ENCODE measurements at places on chromosomes 1 and 21.

DNA sequence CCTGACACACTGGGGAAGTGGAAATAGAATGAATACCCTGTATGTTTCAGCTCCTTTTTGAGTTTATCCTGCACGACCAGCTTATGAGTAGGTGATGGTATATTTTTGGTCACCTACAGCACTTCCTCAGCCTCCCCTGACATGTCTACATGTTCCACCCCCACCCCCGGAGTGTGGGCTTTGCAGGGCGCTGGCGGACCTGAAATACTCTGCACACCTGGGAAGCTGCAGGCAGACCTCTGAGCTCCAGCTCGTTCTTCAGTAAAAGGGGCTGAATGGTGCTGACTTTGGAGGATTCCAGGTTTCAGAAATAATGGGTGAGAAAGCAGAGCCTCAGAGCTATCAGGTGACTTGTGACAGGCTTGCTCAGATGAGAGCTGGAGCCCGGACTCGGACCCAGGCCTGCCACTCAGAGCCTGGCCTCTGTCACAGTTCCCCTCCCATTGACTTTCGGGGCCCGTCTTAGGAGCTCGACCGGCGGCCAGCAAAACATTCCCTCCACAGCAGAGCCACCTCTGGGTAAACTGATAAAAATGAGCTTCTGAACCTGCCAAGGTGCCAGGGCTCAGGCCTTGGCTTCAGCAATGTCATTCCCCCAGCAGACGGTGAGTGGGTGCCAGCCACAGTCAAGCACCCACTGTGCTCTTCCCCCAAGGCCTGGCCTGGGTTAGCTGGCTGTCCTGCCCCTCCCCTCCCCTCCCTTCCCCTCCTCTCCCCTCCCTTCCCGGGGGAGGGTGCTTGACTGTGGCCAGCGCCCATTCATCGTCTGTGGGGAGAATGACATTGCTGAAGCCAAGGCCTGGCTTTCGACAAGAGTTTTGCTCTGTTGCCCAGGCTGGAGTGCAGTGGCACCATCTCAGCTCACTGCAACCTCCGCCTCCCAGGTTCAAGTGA lies 30.1 kb downstream of the DOP1B start:
- H3K27me3 ChIP-seq = no peaks in the 10 kb centered on the region
- peak overlapping the region; percentile 18 for H3K27ac ChIP-seq
- no peak for DNase-seq
- H3K4me1 ChIP-seq = peaks cover 32% of the 10 kb centered on the region
- H3K4me3 ChIP-seq = no peak overlapping the region

DNA sequence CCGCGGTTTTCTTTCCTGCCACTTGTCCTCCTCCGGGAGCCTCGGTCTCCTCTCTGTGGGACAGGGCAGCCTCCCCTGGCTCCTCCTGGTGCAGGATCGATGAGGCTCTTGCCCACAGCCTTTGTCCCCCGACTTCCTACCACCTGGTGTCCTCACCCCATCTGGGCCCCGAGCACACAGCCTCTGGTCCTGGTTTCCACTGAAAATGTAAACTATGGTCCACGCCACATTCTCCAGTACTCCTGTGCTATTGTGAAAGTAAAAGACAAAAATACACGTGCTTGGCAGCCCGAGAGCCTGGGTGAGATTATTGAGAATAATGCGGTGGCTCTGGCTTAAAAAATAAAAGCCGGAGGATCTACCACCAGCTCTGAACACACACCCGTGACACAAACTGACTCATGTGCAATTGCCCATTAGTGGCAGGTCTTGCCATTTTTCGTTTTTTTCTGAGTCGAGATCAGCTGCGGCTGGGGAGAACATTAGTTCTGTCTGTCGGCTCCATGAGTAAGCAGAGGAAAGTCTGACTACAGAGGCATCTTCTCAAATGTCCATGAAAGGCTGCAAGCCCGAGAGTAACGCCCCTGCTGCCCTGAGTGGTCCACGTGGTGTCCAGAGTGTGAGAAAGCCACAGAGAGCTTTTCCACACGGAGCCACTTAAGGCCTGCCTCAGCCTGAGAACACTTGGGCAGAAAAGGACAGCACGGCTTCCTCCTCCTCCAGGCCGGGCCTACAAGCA lies 5.7 kb upstream of the COL6A2 start:
- peak overlapping the region; percentile 93 for H3K27ac ChIP-seq
- H3K36me3 ChIP-seq = no peaks in the 10 kb centered on the region
- H3K4me1 ChIP-seq = peaks cover 22% of the 10 kb centered on the region
- H3K4me3 ChIP-seq = no peak overlapping the region

DNA sequence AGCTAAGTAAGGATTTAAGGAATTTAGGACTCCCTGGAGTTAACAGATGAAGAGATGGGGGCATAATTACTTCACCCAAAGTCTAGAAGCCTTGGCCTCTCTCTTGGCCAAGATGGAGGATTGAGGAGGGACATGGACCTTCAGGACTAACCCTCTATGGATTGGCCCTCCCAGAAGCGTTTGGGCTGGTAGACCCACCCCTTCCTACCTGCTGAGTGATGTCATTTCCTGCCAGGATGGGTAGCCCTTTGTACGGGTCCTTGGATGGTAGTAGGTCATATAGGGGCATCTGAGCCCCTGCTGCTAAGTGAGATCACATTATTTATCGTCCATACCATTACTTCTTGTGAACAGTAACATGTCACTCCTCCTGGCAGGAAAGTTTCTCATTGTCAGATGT lies 17.7 kb downstream of the LURAP1 start:
- H3K4me1 ChIP-seq = no peaks in the 10 kb centered on the region
- no peaks in the 10 kb centered on the region for H3K36me3 ChIP-seq
- H3K27me3 ChIP-seq = no peaks in the 10 kb centered on the region

GRCh38 chr1:58818976-58819375 lies 35.1 kb upstream of the JUN start:
- H3K4me3 ChIP-seq = no peak overlapping the region
- H3K27me3 ChIP-seq = no peaks in the 10 kb centered on the region
- H3K36me3 ChIP-seq = no peaks in the 10 kb centered on the region
- peaks cover 33% of the 10 kb centered on the region for H3K4me1 ChIP-seq

- no peak for DNase-seq
- H3K27ac ChIP-seq = no peak overlapping the region
Observed at GRCh38 chr1:21284206-21285054, 5.8 kb downstream of the ECE1 start.

- H3K4me3 ChIP-seq = no peak overlapping the region
- H3K27ac ChIP-seq = no peak overlapping the region
- H3K4me1 ChIP-seq = no peaks in the 10 kb centered on the region
- no peaks in the 10 kb centered on the region for H3K27me3 ChIP-seq
Observed at GRCh38 chr1:172781513-172782140, 122.7 kb downstream of the FASLG start.

DNA sequence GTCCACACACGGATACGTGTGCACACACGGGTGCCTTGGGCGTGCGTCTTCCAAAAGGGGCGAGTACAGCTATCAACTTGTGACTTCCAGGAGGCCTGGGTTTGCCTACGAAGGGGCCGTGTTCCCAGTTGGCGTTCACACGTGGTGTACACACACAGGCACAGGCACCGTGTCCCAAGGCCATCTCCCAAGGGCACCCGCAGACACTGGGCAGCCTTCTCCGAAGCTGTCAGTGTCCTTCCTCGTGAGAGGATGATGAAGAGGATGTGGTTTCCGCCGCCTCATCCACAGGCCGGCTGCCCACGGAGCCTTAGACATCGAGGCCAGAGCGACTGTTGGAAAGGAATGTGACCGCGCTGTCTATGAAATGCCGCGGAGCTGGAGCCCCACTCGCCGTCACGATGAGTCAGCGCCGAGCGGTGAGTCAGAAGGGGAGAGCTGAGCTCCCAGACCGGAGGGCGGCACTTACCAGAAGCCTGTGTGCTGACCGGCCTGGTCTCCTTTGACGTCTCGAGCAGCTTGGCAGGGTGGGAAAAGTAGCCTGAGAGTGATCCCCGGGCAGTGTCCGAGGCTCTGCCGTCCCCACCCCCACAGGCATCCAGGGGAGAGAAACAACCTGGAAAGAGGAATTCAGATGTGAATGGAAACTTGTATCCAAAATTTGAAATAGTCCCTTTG lies 141.4 kb upstream of the ARHGEF16 start:
- DNase-seq = peak; percentile 81
- no peaks in the 10 kb centered on the region for H3K36me3 ChIP-seq
- no peaks in the 10 kb centered on the region for H3K27me3 ChIP-seq
- H3K4me1 ChIP-seq = peaks cover 29% of the 10 kb centered on the region
- H3K27ac ChIP-seq = peak overlapping the region; percentile 88

- no peak overlapping the region for H3K27ac ChIP-seq
- H3K27me3 ChIP-seq = no peaks in the 10 kb centered on the region
- H3K4me3 ChIP-seq = no peak overlapping the region
- DNase-seq = no peak
- no peaks in the 10 kb centered on the region for H3K36me3 ChIP-seq
- H3K4me1 ChIP-seq = peaks cover 4% of the 10 kb centered on the region
Observed at GRCh38 chr1:110234691-110235090, 24.6 kb downstream of the KCNC4 start.

GRCh38 chr1:110258734-110259133 lies 48.6 kb downstream of the KCNC4 start:
- H3K36me3 ChIP-seq = no peaks in the 10 kb centered on the region
- no peaks in the 10 kb centered on the region for H3K27me3 ChIP-seq
- DNase-seq = no peak
- no peaks in the 10 kb centered on the region for H3K4me1 ChIP-seq

- peak; percentile 80 for DNase-seq
- peaks cover 5% of the 10 kb centered on the region for H3K36me3 ChIP-seq
- no peaks in the 10 kb centered on the region for H3K27me3 ChIP-seq
- peak within 1 kb of the TSS; percentile 28 for H3K4me3 ChIP-seq
Observed at GRCh38 chr1:45326627-45327623, at the start of gene HPDL. Gene HPDL, plus strand, starts transcription at chr1:45326895. Its CDS starts 254 bp downstream, at chr1:45327149.

- no peaks in the 10 kb centered on the region for H3K36me3 ChIP-seq
- H3K27me3 ChIP-seq = no peaks in the 10 kb centered on the region
- H3K4me1 ChIP-seq = peaks cover 12% of the 10 kb centered on the region
Observed at GRCh38 chr1:173405281-173405680, 71.9 kb upstream of the PRDX6 start.

- H3K27me3 ChIP-seq = no peaks in the 10 kb centered on the region
- H3K27ac ChIP-seq = peak overlapping the region; percentile 90
- DNase-seq = no peak
- H3K4me3 ChIP-seq = no peak overlapping the region
- peaks cover 38% of the 10 kb centered on the region for H3K4me1 ChIP-seq
Observed at GRCh38 chr1:172360985-172361384, 59.5 kb upstream of the C1orf105 start.

- no peaks in the 10 kb centered on the region for H3K27me3 ChIP-seq
- H3K27ac ChIP-seq = peak overlapping the region; percentile 73
- no peak for DNase-seq
- H3K4me3 ChIP-seq = no peak overlapping the region
Observed at GRCh38 chr1:61445269-61445825, 279.6 kb downstream of the TM2D1 start.

- peak overlapping the region; percentile 79 for H3K27ac ChIP-seq
- H3K4me3 ChIP-seq = peak overlapping the region; percentile 46
- peaks cover 40% of the 10 kb centered on the region for H3K4me1 ChIP-seq
Observed at GRCh38 chr1:156001662-156002171, 19.0 kb downstream of the SSR2 start.

DNA sequence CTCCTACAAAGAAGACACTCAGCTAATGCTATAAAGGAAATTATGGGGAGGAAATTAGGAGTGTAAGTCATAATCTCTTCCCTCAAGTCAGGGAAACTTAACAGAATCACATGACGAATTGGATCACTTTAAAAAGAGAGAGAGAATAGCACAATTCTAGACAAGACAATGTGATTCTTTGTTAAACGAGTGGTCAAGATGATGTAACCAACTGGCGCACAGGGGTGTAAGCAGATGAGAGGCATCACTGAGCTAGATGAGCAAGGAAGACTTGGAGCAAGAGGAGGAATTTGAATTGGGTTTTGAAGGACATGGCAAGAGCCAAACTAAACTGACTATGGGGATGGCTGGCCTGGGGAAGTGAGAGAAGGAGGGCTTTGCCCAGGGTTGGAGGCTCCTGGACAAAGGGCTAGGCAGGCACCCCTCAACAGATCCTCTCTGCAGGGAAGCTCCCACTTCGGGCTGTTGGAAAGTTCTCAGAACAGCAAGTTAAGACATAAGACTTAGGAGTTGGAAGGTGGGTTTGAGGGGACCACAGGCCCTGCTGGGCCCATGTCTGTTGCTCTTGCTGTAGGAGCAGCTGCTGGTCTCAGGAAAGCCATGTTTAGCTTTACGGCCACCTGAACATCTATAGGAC lies 123.9 kb upstream of the GRIK3 start:
- H3K27me3 ChIP-seq = no peaks in the 10 kb centered on the region
- no peaks in the 10 kb centered on the region for H3K4me1 ChIP-seq
- no peak overlapping the region for H3K27ac ChIP-seq
- H3K36me3 ChIP-seq = no peaks in the 10 kb centered on the region
- H3K4me3 ChIP-seq = no peak overlapping the region

DNA sequence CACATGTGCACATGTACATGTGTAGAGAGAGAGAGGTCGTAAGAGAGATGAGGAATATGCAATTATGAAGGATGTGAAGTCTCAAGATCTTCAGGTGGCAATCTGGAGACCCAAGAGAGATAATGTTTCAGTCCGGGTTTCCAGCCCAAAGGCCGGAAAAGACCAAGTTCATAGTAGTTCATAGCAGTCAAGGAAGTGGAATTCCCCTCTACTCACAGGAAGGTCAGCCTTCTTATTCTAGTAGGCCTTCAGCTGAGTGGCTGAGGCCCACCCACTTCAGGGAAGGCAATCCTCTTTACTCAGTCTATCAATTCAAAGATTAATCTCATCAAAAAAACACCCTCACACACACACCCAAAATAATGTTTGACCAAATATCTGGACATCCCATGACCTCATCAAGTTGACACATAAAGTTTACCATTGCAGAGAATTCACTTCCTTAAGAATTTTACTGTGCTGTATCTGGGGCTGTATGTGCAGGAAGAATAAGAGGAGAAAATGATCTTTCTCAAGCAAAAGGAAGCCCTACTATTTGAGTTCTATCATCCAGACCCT lies 114.6 kb downstream of the TNFSF18 start:
- H3K36me3 ChIP-seq = no peaks in the 10 kb centered on the region
- peaks cover 10% of the 10 kb centered on the region for H3K4me1 ChIP-seq
- no peak for DNase-seq
- H3K27ac ChIP-seq = no peak overlapping the region

GRCh38 chr1:31101147-31101502 lies 35.6 kb upstream of the PUM1 start:
- H3K4me3 ChIP-seq = no peak overlapping the region
- no peaks in the 10 kb centered on the region for H3K36me3 ChIP-seq
- H3K27ac ChIP-seq = peak overlapping the region; percentile 77
- no peaks in the 10 kb centered on the region for H3K27me3 ChIP-seq
